ENCODE measurements at places on chromosomes 5 and 9.

GRCh38 chr9:4865681-4866080, 72.9 kb downstream of the RCL1 start:
- DNase-seq = no peak

- DNase-seq = no peak
Observed at GRCh38 chr5:81774374-81774773, 23.5 kb upstream of the SSBP2 start.

- no peak for DNase-seq
Observed at GRCh38 chr9:113345190-113345589, 4.2 kb upstream of the BSPRY start.

GRCh38 chr9:75365196-75365595, 276.9 kb downstream of the OSTF1 start:
- no peak for DNase-seq

GRCh38 chr9:102069969-102070368, 331.5 kb upstream of the GRIN3A start:
- DNase-seq = no peak

GRCh38 chr5:115815006-115815692, 1.3 kb downstream of the CDO1 start:
- DNase-seq = no peak

- DNase-seq = no peak
Observed at GRCh38 chr5:35990941-35991611, at the start of gene UGT3A1. Gene UGT3A1 (minus strand): TSS chr5:35991390. CDS start chr5:35991240, 150 bp downstream.

DNA sequence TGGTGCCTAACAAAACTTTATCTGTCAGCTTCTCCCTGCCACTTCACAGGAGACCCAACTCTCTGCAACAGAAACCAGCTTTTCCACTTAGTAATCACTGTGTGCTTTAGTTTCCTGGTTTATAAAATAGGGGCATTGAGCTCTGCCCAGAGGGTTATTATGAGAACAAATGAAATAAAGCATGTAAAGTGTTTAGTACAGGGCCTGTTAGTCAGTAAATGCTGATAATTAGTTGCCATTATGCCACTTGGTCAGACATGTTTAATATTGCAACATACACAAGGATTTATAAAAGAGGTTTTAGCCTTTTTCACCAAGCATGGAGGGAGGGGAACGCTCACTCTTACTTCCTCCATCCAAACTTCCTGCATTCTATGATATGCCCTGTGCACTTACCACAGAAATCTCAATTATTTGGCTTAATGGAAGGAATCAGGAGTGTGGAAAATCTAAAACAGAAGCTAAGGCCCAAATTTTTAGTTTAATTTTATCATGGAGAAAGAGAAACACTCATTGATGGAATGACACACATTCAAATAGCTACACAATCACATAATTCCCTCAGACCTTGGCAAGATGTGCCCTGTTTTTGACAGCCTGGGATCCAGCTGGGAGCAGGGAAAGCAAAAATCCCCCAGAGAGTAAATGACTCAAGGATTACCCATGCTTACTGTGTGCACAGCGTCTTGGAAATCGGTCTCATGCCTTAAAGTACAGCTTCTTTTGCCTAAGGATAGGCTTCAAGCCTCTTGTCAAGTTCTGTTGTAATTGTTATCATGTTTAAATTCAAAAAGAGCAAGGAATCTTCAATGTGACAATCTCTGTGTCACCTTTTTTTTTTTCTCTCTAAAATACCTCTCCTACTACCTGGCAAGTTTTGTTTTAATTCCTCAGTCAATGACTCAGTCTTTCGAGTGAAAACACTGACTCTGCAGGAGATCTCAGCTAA, 34.0 kb downstream of the ZNF474 start:
- no peak for DNase-seq

GRCh38 chr5:150645070-150645700, 4.7 kb downstream of the SYNPO start:
- DNase-seq = no peak

DNA sequence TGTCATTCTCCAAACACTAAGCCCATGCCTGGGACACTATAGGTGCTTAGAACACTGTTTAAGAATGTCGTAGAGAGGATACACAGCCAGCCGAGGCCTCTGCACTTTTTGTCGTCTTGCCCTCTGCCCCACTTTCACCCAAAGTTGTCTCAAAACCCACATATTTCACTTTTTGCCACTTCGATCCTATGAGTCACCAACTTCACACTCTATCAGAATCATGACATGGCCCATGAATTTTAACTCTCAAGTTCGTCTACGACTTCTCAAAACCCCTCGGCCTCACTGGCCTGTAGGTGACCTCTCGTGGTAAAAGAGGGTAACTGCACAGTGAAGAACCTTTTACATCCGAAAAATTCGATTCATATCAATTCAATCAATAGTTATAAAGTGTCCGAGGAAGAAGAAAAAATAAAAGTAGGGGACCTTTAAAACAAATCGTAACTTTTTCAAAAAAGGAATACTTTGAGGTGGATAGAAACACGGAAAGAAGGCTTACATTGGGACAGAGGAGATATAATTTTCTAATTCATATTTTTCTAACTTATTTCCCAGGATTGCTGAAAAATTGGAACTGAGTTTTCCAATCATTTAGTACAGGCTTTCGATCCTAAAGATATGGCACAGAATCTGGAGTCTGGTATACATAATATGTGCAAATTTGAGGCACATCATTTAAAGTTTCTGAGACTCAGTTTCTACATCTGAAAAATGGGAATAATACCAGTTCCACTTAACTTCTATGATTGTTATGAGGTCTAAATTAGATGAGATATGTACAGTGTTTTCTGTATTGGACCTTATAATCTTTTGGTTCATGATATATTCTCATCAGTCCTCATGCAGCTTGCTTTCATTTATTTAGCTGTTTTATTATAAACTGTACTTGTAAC, 122.6 kb downstream of the APBA1 start:
- DNase-seq = no peak

GRCh38 chr9:95077053-95077765, 240.3 kb downstream of the FANCC start:
- no peak for DNase-seq

GRCh38 chr5:14507156-14507941, 74.2 kb upstream of the OTULINL start:
- no peak for DNase-seq

- no peak for DNase-seq
Observed at GRCh38 chr5:106699796-106700195, 970.9 kb downstream of the EFNA5 start.

- DNase-seq = no peak
Observed at GRCh38 chr9:117917873-117918272, 213.7 kb downstream of the TLR4 start.
